OCI-M1 (cell line): ENCODE measurements at places on chromosomes 12 and 14.

DNA sequence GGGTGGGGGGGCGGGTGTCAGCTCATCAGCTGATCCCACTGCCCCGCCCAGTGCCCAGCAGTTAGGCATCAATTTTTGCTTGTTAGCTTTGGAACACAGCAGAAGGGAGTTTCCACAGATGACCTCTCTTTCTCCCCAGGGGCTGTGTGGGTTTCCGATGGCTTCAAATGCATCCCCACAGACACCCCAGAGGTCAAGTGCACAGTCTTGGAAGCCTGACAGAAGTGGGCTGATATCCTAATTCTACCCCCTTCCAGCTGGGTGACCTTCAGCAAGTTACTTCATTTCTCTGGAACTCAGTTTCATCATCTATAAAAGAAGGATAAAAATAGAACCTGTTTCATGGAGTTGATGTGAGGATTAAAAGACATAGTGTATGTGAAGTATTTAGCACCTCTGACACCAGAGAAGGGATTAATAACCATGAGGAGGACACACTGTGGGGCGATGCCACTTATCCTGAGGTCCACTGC is 22.0 kb downstream of the TTC9 start:
- DNase-seq: no peak

DNA sequence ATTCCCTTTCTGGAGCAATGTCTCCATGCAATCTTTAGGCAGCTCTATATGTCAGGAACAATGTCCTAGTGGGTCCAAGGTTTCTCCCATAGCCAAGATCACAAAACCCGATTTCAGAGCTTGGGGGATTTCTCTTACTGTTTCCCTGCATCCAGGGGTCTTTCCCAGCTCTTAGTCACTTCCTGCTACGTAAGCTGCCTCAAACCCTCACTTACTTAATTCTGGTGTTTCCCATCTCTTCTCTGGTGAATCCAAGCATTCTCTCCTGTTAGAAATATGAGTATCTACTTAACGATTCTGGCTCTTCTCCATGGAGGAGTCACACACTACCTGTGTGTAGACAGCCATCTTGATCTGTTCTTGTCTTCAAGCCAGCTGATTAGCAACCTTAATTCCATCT is 80.0 kb downstream of the IFNG-AS1 start:
- DNase-seq: no peak

GRCh38 chr14:32934073-32934880 is 4.4 kb upstream of the NPAS3 start:
- DNase-seq: no peak

GRCh38 chr12:67893022-67893580 is 96.1 kb upstream of the IFNG-AS1 start:
- DNase-seq: no peak

GRCh38 chr14:38704220-38704619 is 398.8 kb downstream of the SEC23A start:
- DNase-seq: no peak

DNA sequence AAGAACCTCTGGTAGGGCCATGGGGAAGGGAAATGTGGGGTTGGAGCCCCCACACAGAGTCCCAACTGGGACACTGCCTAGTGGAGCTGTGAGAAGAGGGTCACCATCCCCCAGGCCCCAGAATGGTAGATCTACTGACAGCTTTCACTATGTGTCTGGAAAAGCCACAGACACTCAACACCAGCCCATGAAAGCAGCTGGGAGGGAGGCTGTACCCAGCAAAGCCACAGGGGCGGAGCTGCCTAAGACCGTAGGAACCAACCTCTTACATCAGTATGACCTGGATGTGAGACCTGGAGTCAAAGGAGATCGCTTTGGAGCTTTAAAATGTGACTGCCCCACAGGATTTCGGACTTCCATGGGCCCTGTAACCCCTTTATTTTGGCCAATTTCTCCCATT is 97.8 kb downstream of the HMGA2 start:
- no peak for DNase-seq

DNA sequence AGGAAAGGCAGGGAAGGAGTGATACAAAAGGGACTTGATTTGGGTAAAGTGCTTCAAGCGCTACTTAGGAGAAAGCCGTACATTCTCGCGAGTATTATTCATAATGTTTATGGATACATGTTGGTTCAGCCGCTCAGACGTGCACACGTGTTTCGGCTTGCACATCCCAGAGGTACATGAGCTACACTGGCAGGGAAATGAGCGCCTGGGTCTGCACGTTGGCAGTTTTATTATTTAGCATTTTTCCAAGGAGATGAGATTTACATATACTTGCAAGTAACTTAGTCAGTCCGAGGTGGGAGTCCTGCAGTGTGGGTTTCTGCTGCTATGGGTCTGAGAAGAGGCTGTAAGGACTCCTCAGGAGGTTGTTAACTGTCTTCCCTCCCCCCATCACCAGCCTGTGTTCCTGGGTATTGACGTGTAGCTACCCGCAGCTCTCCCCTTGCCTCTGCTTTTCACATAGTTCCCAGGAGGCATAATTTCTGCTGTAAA is 1.5 kb downstream of the PRKCH start:
- no peak for DNase-seq

DNA sequence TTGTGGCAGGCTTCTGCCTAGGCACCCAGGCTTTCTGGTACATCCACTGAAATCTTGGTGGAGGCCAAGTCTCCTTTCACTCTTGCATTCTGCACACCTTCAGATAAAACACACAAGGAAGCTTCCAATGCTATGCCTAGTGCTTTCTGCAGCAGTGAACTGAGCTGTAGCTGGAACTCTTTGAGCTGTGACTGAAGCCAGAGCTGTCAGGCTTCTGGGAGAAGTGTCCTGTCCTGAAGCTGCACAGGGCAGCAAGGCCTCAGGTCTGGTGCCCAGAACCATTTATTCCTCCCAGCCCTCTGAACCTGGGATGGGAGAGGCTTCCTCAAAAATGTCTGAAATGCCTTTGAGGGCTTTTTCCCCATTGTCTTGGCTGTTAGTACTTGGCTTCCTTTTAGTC is 941.7 kb downstream of the LRFN5 start:
- DNase-seq: no peak

DNA sequence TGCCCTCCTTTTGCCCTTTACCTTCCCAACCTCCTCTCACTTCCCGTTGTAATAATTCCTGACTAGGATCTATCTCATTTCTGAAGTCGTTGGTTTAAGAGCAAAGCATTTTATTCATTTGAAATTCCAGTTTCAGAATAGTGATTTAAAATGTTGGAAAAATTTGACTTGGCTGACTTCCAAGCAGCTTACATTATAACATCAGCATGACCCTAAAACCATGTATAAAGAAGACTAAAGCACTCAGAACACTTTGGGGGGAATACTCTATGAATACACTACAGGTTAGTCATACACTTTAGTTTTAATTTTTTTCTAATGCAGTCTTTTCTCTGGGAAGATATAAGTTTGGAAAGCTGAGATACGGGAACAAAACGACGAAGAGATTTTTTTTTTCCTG is 161.1 kb downstream of the BTG1 start:
- DNase-seq: no peak

DNA sequence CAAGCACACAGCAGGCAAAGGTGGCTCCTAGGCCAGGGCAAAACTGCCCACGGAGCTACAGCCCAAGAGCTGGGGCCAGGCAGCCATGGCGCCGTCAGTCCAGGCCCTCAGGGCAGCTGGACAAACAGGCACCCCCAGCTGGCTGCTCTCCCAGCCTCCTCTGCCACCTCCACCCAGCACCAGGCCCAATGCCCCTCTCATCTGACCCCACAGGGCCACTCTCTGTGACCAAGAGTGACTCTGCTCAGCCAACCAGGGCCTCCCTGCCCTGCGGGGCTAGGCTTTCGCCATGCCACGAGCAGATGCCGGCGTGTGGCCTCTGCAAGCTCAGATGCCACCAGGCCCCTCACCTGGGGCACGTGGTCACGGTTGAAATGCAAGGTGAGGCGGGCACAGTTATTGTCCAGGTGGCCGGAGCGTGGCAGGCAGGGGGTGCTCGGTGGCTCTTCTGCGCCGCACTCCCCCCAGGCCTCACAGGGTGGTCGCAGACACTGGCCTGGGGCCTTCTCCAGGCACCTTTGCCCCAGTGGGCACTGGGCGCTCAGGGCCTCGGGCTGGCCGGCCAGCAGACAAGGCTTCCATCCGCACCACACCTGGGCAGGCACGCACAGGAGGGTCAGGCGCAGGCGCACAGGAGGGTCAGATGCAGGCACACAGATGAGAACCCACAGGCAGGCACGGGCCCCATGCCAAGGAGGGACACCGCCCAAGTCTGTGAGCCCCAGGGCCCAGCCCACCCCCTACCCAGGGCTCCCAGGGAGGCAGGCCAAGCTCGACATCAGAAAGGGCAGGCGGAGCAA is 23.0 kb downstream of the JAG2 start:
- DNase-seq: no peak

GRCh38 chr12:101855364-101855884 is 22.0 kb upstream of the DRAM1 start:
- DNase-seq: peak; percentile 93

DNA sequence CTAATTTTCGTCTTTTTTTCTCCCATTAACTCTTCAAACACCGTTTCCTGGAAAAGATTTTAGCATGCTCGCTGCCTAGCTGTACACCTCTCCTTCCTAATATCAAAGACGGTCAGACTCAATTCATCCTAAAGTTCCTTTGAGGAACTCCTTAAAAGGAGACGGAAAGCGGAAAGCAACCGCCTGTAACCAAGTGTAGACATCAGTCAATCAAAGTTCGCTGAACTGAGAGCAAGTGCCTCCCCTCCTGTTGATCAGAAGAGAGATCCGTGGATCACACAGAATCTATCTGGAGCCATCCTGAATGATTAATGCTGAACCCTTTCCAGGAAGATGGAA is 412 bp upstream of the TEP1 start:
- peak; percentile 62 for DNase-seq

- no peak for DNase-seq
Measured at GRCh38 chr12:92544322-92544721, 158.5 kb upstream of the PLEKHG7 start.

GRCh38 chr12:91056488-91056887 is 1.3 kb downstream of the KERA start:
- no peak for DNase-seq

- peak; percentile 40 for DNase-seq
Measured at GRCh38 chr12:128571906-128572810, 251.6 kb downstream of the SLC15A4 start.

DNA sequence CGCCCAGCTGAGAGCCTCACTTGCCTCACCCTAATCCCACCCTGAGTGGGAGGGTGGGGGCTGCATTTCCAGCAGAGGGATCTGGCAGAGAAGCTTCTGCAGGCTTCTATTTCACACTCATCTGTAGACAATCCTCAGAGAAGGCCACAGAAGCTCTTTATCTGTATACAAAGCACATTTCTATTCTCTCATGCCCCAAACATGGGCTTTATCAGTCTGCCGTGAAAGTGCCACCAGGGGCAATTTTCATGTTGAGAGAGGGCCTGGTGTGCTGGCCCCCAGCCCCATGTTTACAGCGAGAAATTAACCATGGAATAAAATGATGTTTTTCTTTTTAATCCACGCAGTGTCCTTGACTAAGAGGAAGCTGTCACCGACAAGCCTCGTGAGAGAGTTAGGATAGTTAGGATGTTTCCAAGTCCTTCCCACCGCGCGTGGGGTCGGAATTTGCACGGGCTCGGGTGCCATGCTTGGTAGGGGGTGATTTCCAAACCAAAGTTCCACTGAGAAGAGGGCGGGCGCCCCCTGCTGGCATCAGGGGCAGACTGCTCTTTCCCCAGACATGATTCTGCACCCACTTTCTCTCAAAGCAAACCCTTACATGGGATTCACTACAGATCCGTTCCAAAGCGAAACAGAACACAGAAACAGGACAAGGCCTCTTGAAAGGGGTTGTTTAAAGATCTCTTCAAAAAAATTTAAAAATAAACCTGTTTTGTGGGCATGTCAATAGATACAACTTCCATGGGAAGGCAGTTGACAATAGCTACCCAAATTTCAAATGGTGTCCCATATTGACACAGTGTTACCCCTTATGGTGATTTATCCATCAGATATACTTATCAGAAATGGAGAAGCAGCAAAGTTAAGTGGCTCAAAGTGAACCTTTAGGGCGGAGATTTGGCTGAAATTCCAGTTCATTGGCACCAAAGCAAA is 19.4 kb downstream of the BDKRB1 start:
- peak; percentile 60 for DNase-seq
